Trophoblast cell (in vitro differentiated cells and primary cell): ENCODE measurements at places on chromosomes 2 and 18.
A peak's percentile ranks its signal among the peaks of the same experiment; 100 is the strongest.

GRCh38 chr2:138700716-138701115 is 79.5 kb downstream of the NXPH2 start:
- H3K27ac ChIP-seq = no peak overlapping the region
- H3K4me3 ChIP-seq = no peak overlapping the region
- peaks cover 2% of the 10 kb centered on the region for H3K36me3 ChIP-seq
- H3K27me3 ChIP-seq = no peaks in the 10 kb centered on the region
- no peak for DNase-seq

GRCh38 chr2:221726894-221727513 is 154.9 kb upstream of the EPHA4 start:
- no peak overlapping the region for H3K4me3 ChIP-seq
- H3K27me3 ChIP-seq = no peaks in the 10 kb centered on the region
- DNase-seq = no peak
- H3K27ac ChIP-seq = no peak overlapping the region
- no peaks in the 10 kb centered on the region for H3K36me3 ChIP-seq

- H3K4me1 ChIP-seq = no peaks in the 10 kb centered on the region
- H3K36me3 ChIP-seq = no peaks in the 10 kb centered on the region
- H3K4me3 ChIP-seq = no peak overlapping the region
Observed at GRCh38 chr2:3665886-3666612, 8.0 kb downstream of the ALLC start.

- H3K27me3 ChIP-seq = no peaks in the 10 kb centered on the region
- no peaks in the 10 kb centered on the region for H3K4me1 ChIP-seq
Observed at GRCh38 chr18:70640336-70640887, 351.6 kb downstream of the SOCS6 start.

DNA sequence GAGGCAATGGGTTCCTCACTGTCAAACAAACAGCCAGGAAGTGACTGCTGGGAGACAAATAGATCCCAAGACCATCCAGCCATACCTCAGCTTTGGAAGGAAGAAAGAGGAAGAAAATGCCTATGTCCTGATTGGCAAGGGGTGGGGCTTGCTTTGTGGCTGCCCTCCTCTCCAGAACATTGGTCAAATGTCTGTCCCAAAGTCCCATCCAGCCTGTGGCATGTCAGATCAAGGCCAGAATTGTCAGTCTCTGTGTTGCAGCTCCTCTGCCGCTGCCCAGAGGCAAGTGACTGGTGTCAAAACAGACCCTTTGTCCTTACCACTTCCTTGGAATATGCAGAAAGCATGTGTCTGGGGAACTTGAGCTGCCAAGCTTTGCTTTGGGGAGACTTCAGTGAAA is 63.0 kb upstream of the SMAD2 start:
- H3K27ac ChIP-seq = no peak overlapping the region
- peaks cover 31% of the 10 kb centered on the region for H3K4me1 ChIP-seq
- no peak overlapping the region for H3K4me3 ChIP-seq
- H3K27me3 ChIP-seq = no peaks in the 10 kb centered on the region

DNA sequence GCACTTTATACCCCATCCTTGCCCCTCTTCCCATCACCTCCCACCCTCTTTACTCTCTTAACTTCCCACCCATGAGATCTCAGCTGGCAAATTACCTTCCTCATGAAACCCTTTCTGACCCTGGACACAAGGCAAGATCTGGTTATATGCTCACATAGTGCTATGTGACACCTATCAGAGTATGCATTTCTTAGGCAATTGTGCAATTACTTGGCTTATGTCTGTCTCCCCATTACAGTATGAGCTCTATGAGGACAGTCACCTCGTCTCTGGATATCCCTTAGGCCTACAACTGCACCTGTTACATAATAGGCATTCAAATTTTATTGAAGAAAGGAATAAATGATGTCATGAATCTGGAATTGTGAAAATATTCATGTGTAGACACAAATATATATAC is 91.4 kb downstream of the ZNF385B start:
- no peak overlapping the region for H3K27ac ChIP-seq
- H3K4me1 ChIP-seq = no peaks in the 10 kb centered on the region
- no peaks in the 10 kb centered on the region for H3K27me3 ChIP-seq
- H3K4me3 ChIP-seq = no peak overlapping the region
- DNase-seq = no peak
- H3K36me3 ChIP-seq = no peaks in the 10 kb centered on the region

- no peak for DNase-seq
- H3K4me3 ChIP-seq = no peak overlapping the region
- H3K36me3 ChIP-seq = peaks cover 6% of the 10 kb centered on the region
- no peaks in the 10 kb centered on the region for H3K27me3 ChIP-seq
- H3K27ac ChIP-seq = no peak overlapping the region
- peaks cover 2% of the 10 kb centered on the region for H3K4me1 ChIP-seq
Observed at GRCh38 chr2:101788995-101789970, 91.8 kb downstream of the MAP4K4 start.

- no peaks in the 10 kb centered on the region for H3K27me3 ChIP-seq
- peaks cover 4% of the 10 kb centered on the region for H3K4me1 ChIP-seq
- no peak for DNase-seq
- no peak overlapping the region for H3K4me3 ChIP-seq
- no peak overlapping the region for H3K27ac ChIP-seq
Observed at GRCh38 chr2:24047703-24048033, 477 bp upstream of the WDCP start.

DNA sequence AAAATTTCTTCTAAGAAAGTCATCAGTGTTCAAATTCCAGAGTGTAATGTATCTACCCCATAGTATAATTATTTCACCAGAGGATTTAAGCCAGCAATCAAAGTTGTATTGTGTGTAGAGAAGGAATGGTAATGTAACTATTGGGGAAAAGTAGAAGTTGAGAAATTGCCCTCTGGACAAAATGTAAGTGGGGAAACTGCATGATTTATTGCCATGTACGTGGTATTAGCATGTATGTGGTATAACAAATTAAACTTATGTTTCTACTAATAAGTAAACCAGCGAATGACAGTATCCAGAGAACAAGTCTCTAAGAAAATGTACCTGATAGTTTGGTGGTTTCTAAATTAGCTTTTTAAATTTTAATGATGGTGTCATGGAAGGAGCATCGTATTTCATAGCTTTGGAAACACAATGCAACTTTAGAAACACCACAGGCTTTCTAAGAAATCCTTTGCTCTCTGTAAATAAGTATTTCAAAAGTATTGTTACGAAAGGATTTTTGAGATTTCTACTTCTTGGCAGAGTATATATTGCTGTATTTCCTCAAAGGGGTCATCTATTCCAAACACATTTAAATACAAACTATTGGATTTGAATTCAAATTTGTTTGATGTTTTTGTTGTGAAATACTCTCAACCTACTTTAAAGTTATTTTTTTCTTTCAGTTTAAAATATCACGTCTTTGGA is 1018.9 kb upstream of the ZEB2 start:
- no peak overlapping the region for H3K4me3 ChIP-seq
- no peak for DNase-seq
- H3K4me1 ChIP-seq = no peaks in the 10 kb centered on the region
- no peaks in the 10 kb centered on the region for H3K27me3 ChIP-seq

GRCh38 chr2:168272225-168272624 is 24.8 kb upstream of the STK39 start:
- DNase-seq = no peak
- H3K4me3 ChIP-seq = no peak overlapping the region
- no peaks in the 10 kb centered on the region for H3K4me1 ChIP-seq
- H3K27ac ChIP-seq = no peak overlapping the region
- H3K36me3 ChIP-seq = no peaks in the 10 kb centered on the region

DNA sequence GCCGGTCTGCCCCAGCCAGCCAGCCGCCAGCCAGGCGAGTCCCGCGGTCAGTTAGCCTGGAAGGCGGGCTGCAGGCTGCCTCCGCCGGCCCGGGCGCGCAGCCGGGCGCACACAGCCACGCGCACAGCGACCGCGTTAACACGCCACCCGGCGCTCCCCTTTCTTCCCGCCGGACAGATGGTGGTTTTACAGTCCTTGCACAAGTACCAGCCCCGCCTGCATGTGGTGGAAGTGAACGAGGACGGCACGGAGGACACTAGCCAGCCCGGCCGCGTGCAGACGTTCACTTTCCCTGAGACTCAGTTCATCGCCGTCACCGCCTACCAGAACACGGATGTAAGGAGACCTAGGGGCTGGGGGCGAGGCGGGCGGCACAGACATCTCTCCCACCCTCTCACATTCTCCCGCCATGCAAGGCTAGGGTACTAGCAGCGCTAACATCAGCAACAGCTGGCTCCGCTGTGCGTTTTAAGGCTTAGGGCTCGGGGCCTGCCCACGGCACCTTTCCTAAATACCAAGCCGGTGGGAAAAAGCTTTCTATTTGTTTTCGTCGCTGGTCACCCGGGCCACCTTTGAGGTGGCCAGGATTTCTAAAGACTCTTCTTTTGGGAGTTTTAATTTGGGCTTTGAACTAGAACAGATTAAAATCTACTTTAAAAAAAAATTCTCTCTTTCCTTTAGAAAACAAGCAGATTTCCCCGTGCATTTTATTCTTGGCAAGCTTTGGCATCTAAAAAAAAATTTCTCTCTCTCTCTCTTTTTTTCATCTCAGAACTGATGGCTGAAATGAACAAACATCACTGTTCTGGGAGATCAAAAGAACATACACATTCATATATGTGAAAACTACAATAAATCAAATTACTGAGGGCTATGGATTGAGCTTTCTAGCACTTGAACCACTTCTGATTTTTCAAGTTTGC is 2.9 kb downstream of the TBR1 start:
- peaks cover 88% of the 10 kb centered on the region for H3K27me3 ChIP-seq
- DNase-seq = peak; percentile 50
- H3K36me3 ChIP-seq = no peaks in the 10 kb centered on the region
- no peak overlapping the region for H3K27ac ChIP-seq

GRCh38 chr18:23384778-23385736 is 68.0 kb upstream of the RIOK3 start:
- no peak for DNase-seq
- no peaks in the 10 kb centered on the region for H3K27me3 ChIP-seq
- no peaks in the 10 kb centered on the region for H3K4me1 ChIP-seq
- no peak overlapping the region for H3K27ac ChIP-seq
- H3K4me3 ChIP-seq = no peak overlapping the region
- no peaks in the 10 kb centered on the region for H3K36me3 ChIP-seq

DNA sequence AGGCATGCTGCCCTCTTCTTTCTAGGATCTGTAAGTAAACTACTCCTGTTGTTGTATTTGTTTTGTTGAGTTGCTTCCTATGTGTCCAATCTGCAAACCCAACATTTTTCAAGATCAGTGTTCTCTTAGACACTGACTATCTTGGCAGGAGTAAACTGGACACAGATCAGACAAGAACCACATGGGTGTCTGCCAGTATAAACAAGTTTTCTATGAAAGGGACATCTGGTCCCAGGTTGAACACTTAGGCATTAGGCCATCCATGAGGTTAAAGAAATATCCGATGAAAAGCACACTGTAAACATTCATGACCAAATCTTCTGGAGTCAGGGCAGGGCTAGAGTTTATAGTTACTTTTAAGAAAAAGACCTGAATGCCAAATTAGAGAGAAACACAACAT is 441.8 kb downstream of the NYAP2 start:
- no peak overlapping the region for H3K4me3 ChIP-seq
- no peak for DNase-seq
- no peaks in the 10 kb centered on the region for H3K36me3 ChIP-seq
- no peaks in the 10 kb centered on the region for H3K4me1 ChIP-seq
- no peak overlapping the region for H3K27ac ChIP-seq

DNA sequence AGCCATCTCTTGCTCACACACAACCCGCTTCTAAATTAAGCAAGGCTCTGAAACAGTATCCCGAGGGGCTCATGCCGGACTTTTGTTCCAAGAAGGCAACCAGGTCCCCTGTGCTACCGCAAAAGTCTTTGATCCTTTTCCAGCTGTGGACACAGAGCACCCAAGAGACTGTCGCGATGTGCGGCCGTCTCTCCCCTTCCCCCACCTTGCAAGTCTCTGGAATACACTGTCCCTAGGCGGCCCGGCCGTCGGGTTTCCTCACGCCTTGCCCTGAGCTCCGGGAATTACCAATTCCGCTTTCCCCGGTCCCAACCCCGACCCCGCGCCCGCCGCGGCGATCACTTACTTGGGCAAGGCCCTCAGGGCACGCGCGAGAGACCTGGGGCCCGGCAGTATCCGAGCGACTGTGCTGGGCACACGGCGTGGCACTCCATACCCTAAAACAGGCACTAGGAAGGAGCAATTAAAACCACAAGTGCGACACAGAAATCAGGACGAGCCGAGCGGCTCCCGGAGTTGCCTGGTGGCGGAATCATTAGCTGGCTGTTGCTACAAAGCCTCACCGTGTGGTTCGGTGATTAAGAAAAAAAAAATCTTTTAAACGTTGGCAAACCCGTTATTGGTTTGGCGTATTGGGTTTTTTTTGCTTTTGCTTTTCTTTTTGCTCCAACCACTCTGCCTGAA is 2.2 kb upstream of the DLX1 start:
- no peak overlapping the region for H3K4me3 ChIP-seq
- H3K27ac ChIP-seq = no peak overlapping the region
- H3K27me3 ChIP-seq = peaks cover 58% of the 10 kb centered on the region
- peaks cover 10% of the 10 kb centered on the region for H3K4me1 ChIP-seq
- H3K36me3 ChIP-seq = no peaks in the 10 kb centered on the region

- H3K4me1 ChIP-seq = no peaks in the 10 kb centered on the region
- H3K36me3 ChIP-seq = peaks cover 3% of the 10 kb centered on the region
- peak; percentile 47 for DNase-seq
- H3K27me3 ChIP-seq = no peaks in the 10 kb centered on the region
Observed at GRCh38 chr2:37323781-37324535, 675 bp downstream of the PRKD3 start.

- H3K4me1 ChIP-seq = no peaks in the 10 kb centered on the region
- no peaks in the 10 kb centered on the region for H3K27me3 ChIP-seq
- no peak for DNase-seq
- H3K4me3 ChIP-seq = no peak overlapping the region
- H3K27ac ChIP-seq = no peak overlapping the region
- no peaks in the 10 kb centered on the region for H3K36me3 ChIP-seq
Observed at GRCh38 chr2:120402067-120402433, 56.1 kb downstream of the INHBB start.

GRCh38 chr2:143692967-143693366 is 563.7 kb downstream of the ARHGAP15 start:
- no peak overlapping the region for H3K27ac ChIP-seq
- DNase-seq = no peak
- H3K27me3 ChIP-seq = no peaks in the 10 kb centered on the region
- no peaks in the 10 kb centered on the region for H3K4me1 ChIP-seq
- H3K4me3 ChIP-seq = no peak overlapping the region

GRCh38 chr2:68714866-68715265 is 19.7 kb upstream of the ARHGAP25 start:
- no peaks in the 10 kb centered on the region for H3K36me3 ChIP-seq
- H3K27ac ChIP-seq = no peak overlapping the region
- DNase-seq = peak; percentile 39
- no peaks in the 10 kb centered on the region for H3K27me3 ChIP-seq
- no peaks in the 10 kb centered on the region for H3K4me1 ChIP-seq
- no peak overlapping the region for H3K4me3 ChIP-seq

DNA sequence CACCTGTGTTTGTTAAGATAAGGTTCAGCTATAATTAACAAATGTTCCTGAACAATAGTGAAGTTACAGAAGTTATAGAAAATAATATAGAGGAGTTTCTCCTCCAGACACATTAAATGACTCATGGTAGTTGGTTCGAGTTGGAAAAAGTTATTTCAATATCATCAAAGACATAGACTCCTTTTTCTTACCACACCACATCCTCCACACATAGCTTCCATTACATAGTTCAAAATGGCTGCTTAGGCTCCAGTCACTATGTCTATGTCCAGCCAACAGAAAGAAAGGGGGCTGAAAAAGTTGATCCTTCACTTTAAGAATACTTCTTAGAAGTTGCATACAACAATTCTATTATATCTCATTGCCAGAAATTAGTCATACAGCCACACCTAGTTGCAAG is 50.7 kb downstream of the DYNAP start:
- no peak overlapping the region for H3K27ac ChIP-seq
- no peaks in the 10 kb centered on the region for H3K4me1 ChIP-seq
- no peaks in the 10 kb centered on the region for H3K27me3 ChIP-seq
- DNase-seq = no peak
